Body of pancreas (tissue), 4 donors: ENCODE measurements at places on chromosomes 16 and 17.

GRCh38 chr16:21644674-21645073 lies 7.7 kb downstream of the IGSF6 start:
- DNase-seq, result no peak

DNA sequence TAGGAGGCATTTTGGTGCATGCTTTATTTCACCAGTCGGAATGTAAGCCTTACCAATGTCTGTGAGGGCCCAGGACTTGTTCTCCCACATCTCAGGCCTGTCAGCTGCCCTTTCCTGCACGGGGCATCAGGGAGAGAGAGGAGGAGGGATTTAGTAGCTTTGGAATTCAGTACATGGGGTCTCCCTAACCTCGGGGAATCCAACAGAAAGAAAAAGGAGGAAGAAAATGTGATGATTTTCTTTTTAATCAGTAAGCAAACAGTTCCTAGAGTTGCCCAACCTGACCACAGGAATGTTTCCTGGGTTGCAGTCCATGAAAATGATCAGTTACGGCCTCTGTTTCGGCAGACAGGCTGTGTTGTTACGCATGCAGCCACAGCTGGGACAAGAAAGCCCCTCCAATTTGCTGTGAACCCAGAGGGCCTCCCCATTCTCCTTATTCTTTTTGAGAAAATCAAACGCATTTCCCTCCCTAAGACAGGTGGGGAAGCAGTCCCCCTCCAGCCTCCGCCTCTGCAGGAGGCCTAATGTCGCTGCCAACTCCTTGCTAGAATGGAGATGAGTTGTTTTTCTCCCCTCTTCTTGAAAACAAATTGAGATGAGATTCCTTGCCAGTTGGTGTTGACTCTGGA lies 53.1 kb upstream of the TANGO6 start:
- DNase-seq, result peak; percentile 68

GRCh38 chr17:5138616-5139457 lies 23.0 kb downstream of the USP6 start:
- no peak for DNase-seq

- DNase-seq, result no peak
These were observed 2.3 kb downstream of the NXPH3 start for GRCh38 chr17:49577963-49578362.

DNA sequence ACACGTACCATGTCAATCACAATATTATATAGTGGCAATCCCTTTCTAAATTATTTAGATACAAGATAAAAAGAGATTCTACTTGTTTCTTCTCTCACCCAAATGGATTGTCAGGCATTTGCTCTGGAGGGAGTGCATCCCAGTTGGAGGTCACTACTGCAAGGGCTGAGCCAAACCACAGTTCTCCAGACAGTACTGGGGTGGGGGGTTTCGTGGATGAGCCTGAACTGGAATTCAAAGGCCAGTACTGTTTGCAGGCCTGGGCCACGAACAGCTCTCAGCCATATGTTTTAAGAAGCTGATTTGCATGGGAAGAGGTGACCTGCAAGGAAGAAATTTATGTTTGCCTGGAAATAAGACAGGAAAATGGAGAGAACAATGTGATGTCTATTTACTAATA lies 314.9 kb downstream of the PMP22 start:
- no peak for DNase-seq

GRCh38 chr17:74199306-74200092 lies 4.0 kb upstream of the RPL38 start:
- peak; percentile 70 for DNase-seq
